ENCODE measurements at places on chromosomes 6 and 20. TPM values are rescaled to one million over a fixed set of nuclear protein-coding genes. Genes with fewer than 3 reads are reported as not detected.

DNA sequence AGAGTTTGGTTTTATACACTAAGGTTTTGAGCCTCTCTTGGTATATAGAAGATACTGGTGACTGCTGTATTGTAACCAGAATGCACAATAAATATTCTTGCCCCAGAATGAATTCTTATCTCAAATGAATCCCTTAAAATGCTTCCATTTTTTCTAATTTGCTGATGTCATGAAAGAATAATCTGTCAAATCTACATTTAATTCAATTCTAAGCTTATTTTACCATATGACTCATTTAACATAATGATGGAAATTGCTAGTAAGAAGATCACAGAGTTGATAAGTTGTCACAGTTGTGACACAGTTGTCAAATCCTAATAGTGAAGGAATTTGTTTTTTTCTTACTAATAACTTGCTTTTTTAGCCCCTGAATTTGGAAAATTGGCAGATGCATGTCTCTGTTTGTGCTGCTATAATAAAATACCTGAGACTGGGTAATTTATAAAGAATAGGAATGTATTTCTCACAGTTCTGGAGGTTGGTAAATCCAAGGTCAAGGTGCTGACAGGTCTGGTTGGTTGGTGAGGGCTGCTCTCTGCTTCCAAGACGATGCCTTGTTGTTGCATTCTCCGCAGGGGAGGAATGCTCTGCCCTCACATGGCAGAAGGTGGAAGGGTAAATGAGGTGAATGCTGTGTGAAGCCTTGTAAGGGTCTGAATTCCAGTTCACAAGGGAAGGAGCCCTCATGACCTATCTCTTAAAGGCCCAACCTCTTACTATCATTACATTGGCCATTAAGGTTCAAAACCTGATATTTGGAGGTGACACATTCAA, 4.7 kb downstream of the ECT2L start:
- no peaks in the 10 kb centered on the region for H3K4me1 ChIP-seq
- no peak overlapping the region for H3K27ac ChIP-seq
- DNase-seq, result no peak

- H3K36me3 ChIP-seq, result no peaks in the 10 kb centered on the region
- H3K27ac ChIP-seq, result no peak overlapping the region
- peaks cover 1% of the 10 kb centered on the region for H3K4me1 ChIP-seq
Measured at GRCh38 chr20:3318226-3318884, 79.4 kb upstream of the SLC4A11 start.

DNA sequence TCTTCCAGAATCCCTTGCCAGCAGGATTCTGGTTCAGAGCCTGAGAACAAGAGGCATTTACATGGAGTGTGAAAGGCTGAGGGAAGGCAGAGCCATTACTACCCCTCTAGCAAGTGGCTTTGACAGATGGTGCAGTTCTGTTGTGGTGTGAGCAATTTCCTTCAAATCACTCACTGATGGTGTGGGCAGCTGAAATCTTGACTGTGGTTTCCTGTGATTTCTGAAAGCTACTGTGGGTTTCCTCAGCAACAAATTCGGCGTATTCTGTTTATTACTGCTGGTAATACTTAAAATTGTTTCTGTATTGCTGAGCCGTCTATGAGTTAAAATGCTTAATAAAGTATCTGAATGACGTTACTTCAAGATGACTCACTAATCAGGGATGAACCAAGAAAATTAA, 181.5 kb upstream of the TCF21 start:
- H3K27me3 ChIP-seq, result peaks cover 3% of the 10 kb centered on the region
- peaks cover 8% of the 10 kb centered on the region for H3K4me1 ChIP-seq
- DNase-seq, result peak; percentile 28
- no peak overlapping the region for H3K4me3 ChIP-seq
- H3K36me3 ChIP-seq, result no peaks in the 10 kb centered on the region
- H3K27ac ChIP-seq, result no peak overlapping the region

DNA sequence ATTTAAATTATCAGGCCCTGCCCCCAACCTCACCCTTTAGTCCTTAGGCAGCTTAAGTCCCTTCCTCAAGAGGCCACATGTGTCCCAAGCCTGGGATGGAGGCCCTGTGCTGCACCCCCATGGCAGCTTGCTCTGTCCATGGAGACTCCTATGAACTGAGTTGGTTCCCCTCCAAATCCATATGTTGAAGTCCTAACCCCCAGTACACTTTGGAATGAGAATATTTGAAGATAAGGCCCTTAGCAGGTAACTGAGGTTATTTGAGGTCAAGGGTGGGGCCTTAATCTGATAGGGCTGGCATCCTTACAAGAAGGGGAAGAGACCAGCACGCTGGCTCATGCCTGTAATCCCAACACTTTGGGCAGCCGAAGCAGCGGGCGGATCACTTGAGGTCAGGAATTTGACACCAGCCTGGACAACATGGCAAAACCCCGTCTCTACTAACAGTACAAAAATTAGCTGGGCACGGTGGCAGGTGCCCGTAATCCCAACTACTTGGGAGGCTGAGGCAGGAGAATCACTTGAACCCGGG, 6.7 kb upstream of the BEND3 start:
- no peak overlapping the region for H3K4me3 ChIP-seq
- H3K27me3 ChIP-seq, result peaks cover under 1% of the 10 kb centered on the region
- H3K27ac ChIP-seq, result no peak overlapping the region
- H3K4me1 ChIP-seq, result peaks cover 8% of the 10 kb centered on the region
- no peaks in the 10 kb centered on the region for H3K36me3 ChIP-seq

GRCh38 chr6:31285486-31285885, 13.6 kb upstream of the HLA-C start:
- H3K27ac ChIP-seq, result no peak overlapping the region
- H3K36me3 ChIP-seq, result no peaks in the 10 kb centered on the region
- peaks cover 12% of the 10 kb centered on the region for H3K4me1 ChIP-seq
- DNase-seq, result no peak
- H3K27me3 ChIP-seq, result peaks cover 5% of the 10 kb centered on the region
- no peak overlapping the region for H3K4me3 ChIP-seq

GRCh38 chr20:58619864-58620431, 31.1 kb upstream of the STX16 start:
- no peak overlapping the region for H3K27ac ChIP-seq
- DNase-seq, result no peak
- H3K4me3 ChIP-seq, result no peak overlapping the region
- peaks cover 8% of the 10 kb centered on the region for H3K27me3 ChIP-seq
- no peaks in the 10 kb centered on the region for H3K4me1 ChIP-seq

GRCh38 chr6:35742842-35743241, 6.0 kb downstream of the ARMC12 start:
- no peaks in the 10 kb centered on the region for H3K27me3 ChIP-seq
- no peak overlapping the region for H3K4me3 ChIP-seq
- DNase-seq, result no peak
- no peak overlapping the region for H3K27ac ChIP-seq

DNA sequence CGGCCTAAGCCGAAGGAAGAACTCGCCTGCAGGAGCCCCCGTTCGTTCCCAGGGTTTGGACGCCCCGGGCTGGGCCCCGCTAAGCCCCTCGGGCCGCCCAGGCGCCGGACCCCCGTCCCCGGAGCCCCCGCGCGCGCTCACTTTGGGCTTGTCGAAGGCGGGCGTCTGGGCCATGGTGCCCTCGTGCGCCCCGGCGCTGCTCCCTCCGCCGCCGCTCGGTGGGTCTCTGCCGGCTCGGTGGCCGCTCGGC, 140 bp downstream of the ADA start:
- H3K4me3 ChIP-seq, result peak overlapping the region; percentile 93
- H3K27me3 ChIP-seq, result no peaks in the 10 kb centered on the region
- DNase-seq, result no peak
- peak overlapping the region; percentile 89 for H3K27ac ChIP-seq
- peaks cover 57% of the 10 kb centered on the region for H3K4me1 ChIP-seq

DNA sequence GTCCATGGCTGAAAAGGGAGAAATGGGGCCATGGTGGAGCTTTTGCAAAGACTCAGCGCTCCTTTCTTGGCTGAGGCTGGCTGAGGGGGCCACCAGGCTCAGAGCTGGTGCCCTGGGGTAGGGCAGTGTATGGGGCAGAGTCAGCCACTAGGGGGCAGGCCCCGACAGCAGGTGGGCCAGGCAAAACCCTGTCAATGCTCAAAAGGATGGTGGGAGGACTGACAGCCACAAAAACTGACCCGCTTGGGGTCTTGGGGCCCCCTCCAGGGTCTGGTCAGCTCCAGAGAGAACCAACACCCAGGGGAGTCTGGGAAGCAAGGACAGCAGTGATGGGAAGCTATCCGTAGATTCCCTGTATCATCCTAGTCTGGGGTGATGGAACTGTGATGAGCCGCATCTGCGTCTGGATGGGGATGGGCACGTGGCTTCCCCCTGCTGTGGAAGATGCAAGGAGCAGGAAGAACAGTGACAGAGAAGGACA, 306.9 kb downstream of the DHX35 start:
- peaks cover 2% of the 10 kb centered on the region for H3K27me3 ChIP-seq
- no peak overlapping the region for H3K4me3 ChIP-seq
- H3K4me1 ChIP-seq, result no peaks in the 10 kb centered on the region
- peak; percentile 63 for DNase-seq
- no peak overlapping the region for H3K27ac ChIP-seq

DNA sequence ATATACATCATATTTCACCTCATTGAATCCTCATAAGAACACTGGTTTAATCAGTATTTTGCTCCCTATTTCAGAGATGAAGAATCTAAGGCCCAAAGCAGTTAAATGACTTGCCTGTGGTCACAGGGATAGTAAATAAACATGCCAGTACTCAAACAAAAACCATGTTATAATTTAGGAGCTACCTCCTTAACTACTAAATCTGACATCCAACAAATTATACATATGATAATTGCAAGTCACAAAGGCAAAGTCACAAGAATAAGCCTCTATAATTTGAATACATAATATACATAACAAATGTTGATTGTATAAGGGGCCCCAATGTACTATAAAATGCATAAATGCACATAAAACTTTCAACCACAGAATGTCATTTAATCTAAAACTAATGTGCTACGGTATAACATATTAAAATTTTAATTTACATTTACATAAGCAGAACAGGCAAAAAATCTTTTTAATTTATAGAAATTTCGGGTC, 157.4 kb upstream of the SLC22A16 start:
- H3K4me1 ChIP-seq, result no peaks in the 10 kb centered on the region
- H3K36me3 ChIP-seq, result no peaks in the 10 kb centered on the region
- H3K27me3 ChIP-seq, result no peaks in the 10 kb centered on the region
- H3K4me3 ChIP-seq, result no peak overlapping the region

Gene KCNG1
- not detected for total RNA-seq

Gene MPIG6B
- total RNA-seq, result 0.71 TPM

Gene CLVS2
- not detected for total RNA-seq

Gene APCDD1L
- total RNA-seq, result not detected

Gene VGLL2
- not detected for total RNA-seq

Gene TAP1
- 319 TPM for total RNA-seq

Gene GPX5
- not detected for total RNA-seq

Gene RNF144B
- total RNA-seq, result 0.73 TPM

Gene EPHA7
- total RNA-seq, result not detected
